ENCODE measurements at places on chromosomes 4 and X.

DNA sequence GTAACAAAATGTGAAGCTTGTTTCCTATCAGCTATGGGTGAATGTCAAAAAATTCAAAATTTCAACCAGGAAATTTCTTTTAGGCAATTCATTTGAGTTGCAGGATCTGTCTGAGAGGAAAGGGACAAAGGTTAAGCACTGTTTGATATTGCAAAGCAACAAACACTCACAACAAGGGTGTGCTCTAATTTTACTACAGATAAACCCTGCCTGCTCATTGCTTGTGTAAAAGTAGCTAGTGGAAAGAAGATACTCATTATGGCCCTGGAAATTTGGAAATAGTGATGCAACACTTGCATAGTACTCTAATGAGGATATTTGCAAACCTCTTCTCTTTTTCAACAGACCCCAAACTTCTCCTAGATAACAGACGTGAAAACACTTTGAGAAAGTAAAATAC is 27.1 kb downstream of the FAM47E start:
- no peak for DNase-seq

GRCh38 chr4:89161841-89162240 is 50.5 kb downstream of the TIGD2 start:
- no peak for DNase-seq

GRCh38 chr4:9919047-9919446 is 102.2 kb downstream of the SLC2A9 start:
- DNase-seq, result no peak

DNA sequence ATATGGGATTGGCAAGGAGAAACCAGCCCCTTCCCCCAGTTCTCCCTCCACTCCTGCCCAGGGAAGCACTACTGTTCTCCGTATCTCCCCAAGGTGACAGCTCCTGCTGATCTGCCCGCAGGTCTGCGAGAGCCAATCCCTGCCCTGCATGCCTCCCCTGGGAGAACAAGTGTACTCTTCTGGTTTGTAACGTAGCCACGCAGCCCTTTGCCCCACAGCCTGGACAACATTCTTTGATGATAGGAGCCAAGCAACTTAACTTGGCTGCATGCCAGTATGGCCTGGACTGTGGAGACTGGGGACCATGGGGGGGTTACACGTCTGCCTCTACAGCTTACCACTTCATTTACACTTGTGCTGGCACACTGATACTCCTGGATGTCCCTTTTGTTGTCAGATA is 2.0 kb downstream of the STBD1 start:
- no peak for DNase-seq

- no peak for DNase-seq
These were observed 103.6 kb downstream of the EMCN start for GRCh38 chr4:100414016-100414790.

- DNase-seq, result no peak
These were observed 505.0 kb downstream of the CENPC start for GRCh38 chr4:67040315-67040714.

DNA sequence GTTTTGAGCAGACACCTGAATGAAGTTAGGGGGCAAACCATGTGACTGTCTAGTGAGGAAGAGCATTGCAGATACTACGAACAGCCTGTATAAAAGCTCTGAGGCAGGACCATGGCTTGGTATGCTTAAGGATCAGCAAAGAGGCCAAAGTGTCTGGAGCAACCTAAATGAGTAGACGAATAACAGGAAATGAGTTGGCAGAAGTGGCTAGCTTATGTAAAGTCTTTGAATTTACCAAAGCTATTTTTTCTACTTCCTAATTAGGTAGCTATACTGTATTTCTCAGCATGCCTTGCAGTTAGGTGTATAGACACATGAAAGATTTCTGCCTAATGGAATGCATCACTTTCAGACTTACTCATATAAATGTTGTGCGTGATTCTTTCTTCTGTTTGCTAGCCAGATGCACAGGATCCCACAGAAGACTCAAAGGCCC is 9.3 kb upstream of the GPRIN3 start:
- DNase-seq, result no peak

DNA sequence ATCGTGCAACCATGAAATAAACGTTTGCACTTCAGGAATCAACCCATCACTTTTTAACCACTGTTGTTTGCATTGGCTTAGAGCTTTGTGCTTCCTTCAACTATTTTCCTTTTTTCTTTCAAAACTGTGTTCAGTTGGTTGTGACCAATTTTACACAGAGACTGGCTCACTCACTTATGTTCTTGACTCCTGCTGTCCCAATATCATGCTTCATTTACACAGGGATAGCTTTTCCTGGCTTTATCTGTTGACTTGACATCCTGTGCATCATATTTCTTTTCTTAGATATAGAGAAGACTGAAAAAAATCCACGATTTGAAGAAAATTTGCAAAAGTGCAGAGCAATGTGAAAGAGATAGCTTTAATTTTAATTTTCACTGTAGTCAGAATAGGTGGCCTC is 38.8 kb downstream of the REPS2 start:
- DNase-seq, result no peak

DNA sequence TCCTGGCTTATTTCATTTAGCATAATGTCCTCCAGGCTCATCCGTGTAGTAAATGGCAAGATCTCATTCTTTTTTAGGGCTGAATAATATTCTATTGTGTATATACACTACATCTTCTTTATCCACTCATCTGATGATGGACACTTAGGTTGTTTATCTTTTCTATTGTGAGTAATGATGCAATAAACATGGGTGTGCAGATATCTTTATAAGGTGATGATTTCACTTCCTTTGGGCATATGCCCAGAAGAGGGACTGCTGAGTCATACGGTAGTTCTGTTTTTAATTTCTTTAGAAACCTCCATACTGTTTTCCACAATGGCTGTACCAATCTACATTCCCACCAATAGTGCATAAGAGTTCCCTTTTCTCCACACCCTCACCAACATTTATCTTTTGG is 317.6 kb upstream of the CNKSR2 start:
- no peak for DNase-seq

- DNase-seq, result no peak
These were observed 96.3 kb upstream of the ENPP6 start for GRCh38 chr4:184313702-184314659.

DNA sequence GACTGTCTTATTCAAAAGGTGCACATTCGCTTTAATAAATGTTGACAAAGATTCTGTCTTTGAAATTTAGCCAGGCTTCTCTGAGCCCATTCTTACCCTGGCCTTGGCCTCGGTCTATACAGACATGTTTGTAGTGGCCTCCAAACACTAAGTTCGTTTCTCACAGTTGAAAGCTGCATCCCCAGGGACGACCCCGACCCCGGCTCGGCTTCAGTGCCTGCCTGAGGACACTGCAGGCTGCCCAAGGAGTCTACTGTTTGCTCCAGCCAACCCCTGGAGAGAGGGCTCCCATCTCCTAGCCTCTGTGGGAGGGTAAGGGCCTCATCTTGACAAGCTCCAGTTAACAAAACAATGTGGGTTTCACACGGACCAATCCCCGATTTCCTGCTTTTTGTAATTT is 390.6 kb upstream of the ZFP42 start:
- DNase-seq, result no peak

- no peak for DNase-seq
These were observed 1.7 kb upstream of the SRP72 start for GRCh38 chr4:56465599-56466295.

- DNase-seq, result no peak
These were observed 298.9 kb downstream of the PDGFC start for GRCh38 chr4:156672492-156673305.

- no peak for DNase-seq
These were observed 184.1 kb upstream of the NDP start for GRCh38 chrX:44157283-44157682.

GRCh38 chr4:157300701-157301100 is 80.2 kb downstream of the GRIA2 start:
- DNase-seq, result no peak

GRCh38 chr4:8218371-8219031 is 19.4 kb downstream of the SH3TC1 start:
- no peak for DNase-seq

GRCh38 chrX:68534691-68535090 is 35.8 kb downstream of the YIPF6 start:
- DNase-seq, result no peak

DNA sequence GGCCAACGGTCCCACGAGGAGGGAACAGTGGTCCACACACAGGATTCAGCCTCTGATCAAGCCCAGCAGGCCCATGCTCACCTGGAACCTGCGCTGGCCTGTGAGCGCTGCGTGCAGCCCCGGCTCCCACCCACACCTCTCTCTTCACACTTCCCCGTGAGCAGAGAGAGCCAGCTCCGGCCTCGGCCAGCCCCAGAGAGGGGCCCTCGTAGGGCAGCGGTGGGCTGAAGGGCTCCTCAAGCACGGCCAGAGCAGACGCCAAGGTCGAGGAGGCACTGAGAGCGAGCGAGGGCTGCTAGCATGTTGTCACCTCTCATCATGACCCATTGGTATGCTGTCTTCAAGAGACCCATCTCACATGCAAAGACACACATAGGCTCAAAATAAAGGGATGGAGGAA is 83.0 kb upstream of the FMR1 start:
- DNase-seq, result no peak

DNA sequence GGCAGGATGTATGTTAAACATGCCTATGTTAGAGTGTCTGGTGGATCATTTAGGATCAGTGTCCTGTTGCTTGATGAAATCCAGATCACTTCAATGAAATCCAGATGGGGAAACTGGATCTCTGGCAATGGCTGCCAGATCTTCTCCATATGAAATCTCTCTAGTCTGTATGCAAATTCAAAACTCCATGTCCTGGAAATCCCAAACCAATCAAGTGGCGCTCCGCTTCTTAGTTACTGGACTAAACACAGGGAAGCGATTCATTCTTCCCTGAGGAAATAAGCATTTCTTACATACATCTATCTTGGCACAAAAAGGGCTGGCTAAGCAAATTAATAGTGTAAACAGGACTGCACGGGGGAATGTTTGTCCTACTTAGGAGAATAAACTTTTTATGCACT is 94.9 kb downstream of the HDAC8 start:
- no peak for DNase-seq

DNA sequence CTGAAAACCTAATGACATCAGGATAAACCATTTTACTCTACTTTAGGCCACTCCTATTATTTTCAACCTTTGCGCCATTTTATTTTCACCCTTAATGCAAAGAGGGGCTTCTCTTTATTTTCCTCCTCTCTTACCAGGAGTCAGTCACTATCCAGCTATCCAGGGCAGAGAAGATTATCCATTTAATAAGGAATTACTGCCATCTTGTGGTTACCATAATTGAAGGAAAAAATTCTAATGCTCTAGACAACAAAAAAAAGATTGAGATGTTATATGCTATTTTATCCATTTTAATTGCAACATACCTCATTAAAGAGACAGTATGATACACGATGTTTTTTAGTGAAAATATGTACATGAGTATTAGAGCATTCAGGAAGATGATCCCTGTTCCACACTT is 514.5 kb upstream of the FAM241A start:
- no peak for DNase-seq

GRCh38 chr4:17385403-17385802 is 126.5 kb downstream of the QDPR start:
- DNase-seq, result no peak

DNA sequence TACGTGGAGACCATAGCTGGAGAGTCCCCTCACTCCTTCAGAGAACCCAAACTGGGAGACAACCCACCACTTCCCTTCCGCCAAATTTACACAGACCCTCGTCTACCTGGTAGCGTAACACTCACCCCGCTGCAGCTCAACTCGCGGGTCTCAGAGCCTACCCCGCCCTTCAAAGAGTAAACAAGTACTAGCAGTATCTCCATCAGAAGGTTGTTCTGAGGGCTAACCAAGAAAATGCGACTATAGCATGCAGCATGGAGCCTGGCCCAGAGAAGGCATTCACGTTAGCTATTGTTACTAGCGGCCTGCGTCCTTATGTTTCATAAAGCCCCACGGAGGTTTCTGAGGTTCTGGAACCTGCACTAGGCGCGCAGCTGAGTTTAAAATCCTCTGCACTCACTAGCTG is 531 bp upstream of the MANBA start:
- DNase-seq, result no peak

DNA sequence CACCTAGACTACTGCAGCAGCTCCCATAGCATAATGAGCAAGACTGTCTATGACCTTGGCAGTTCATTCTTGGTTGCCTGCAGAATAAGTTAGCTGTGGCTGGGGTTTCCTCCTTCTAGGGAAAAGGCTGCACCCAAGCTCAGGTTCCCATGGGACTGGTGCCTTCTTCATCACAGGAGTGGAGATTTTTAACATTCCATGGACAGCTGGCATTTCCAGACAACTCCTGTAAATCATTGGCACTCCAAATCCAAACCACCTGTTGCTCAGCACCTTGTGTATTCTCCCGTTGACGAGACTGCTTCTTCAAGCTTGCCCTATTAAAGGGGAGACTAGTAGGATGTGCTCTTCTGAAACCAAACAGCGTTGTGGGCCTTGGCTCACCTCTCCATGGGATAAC is 7.8 kb upstream of the NUP54 start:
- DNase-seq, result no peak

DNA sequence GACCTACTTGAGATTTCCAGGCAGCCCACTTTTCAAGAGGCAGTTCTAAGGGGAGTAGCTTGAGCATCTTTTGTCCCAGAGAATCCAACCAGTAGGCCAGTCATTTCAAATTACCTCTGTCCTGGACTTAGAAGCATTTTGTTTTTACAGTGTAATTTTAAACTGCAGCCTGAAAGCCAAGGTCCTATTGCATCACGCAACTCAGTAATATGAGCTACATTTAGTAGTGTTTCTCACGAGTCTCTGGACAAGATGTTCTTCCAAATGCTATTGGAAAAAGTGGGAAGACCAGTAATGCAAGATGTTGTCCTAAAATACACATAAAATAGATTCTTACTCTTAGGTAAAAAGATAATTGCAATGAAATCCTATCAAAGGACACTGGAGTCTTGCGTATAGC is 182.5 kb upstream of the ARX start:
- no peak for DNase-seq

DNA sequence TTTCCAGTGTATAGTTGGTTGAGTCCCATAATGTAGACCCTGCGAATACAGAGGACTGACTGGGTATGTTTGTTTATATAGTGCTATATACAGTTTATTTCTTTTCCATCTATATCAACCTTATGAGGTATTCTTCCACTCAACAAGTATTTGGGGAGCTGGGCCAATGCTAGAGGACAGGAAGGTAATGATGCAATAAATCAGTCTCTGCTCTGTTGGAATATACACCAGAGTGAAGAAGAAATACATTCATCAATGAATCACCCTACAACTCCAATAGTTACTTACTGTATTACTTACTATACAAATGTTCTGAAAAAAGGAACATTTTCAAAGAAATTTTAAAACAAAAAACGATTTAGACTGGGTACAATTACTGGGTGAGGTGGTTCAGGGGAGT is 2.1 kb upstream of the ARSJ start:
- DNase-seq, result no peak

GRCh38 chr4:52202251-52202779 is 151.2 kb downstream of the SPATA18 start:
- DNase-seq, result no peak

- no peak for DNase-seq
These were observed 130.0 kb upstream of the VAMP7 start for GRCh38 chrX:155751131-155751530.

Data from coronary artery (tissue), 2 donors.